ENCODE measurements at places on chromosomes 7 and 10.

DNA sequence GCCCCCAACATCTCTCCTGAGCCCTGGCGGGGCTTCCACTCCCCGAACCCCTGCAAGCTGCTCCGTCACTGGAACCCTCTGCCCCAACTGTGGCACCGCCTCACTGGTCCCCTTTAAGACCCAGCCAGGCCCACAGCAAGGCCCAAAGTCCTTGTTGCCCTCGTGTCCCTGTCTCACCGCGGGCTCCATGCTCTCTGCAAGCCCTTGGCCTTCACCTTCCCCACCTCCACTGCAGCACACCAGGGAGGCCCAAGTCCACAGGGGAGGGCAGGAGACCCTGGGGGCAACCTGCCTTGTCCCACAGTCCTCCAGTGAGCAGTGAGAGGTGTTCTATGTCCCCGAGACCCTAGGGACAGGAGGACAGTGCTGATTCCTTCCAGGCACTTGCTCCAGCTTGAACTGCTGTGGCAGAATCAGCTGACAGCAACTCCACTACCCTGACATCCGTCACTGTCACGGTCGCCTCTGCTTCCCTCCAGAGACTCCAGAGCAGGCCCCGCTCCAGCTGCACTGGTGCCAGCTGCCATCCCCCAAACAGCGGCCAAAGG, 105.3 kb downstream of the CYTH3 start:
- DNase-seq: no peak

DNA sequence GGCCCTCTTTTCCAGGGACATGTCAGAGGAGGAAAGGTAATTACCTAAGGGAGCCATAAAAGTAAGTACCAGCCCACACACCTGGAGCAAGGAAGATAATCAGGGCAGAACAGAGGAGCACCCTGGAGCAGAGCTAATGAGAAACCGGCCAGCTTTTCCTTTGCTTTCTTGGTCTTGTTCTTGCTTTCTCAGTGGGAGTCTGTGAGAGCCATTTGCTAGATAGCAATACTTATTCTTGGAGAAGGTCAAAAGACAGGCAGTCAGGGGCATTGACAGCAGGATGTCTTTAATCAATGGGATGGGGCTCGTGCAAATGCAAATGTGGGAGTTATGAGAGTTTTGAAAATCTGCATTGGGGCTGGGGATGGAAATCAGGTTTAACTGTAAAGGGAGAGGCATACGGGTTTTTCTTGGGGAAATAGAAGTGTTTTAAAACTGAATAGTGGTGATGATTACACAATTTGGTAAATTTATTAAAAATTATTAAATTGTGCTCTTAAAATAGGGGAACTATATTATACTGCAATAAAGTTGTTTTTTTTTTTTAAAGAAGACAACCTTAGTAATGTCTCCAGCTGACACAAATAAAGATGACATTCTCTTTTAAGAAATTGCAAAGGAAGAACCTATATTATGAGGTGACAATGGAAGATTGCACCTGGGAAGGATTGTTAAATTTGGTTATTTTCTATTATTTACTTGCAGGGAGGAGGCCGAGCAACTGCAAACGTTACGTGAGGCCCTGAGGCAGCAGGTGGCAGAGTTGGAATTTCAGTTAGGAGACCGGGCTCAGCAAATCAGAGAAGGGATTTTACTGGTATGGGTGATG, 35.6 kb upstream of the PPP1R17 start:
- no peak for DNase-seq

DNA sequence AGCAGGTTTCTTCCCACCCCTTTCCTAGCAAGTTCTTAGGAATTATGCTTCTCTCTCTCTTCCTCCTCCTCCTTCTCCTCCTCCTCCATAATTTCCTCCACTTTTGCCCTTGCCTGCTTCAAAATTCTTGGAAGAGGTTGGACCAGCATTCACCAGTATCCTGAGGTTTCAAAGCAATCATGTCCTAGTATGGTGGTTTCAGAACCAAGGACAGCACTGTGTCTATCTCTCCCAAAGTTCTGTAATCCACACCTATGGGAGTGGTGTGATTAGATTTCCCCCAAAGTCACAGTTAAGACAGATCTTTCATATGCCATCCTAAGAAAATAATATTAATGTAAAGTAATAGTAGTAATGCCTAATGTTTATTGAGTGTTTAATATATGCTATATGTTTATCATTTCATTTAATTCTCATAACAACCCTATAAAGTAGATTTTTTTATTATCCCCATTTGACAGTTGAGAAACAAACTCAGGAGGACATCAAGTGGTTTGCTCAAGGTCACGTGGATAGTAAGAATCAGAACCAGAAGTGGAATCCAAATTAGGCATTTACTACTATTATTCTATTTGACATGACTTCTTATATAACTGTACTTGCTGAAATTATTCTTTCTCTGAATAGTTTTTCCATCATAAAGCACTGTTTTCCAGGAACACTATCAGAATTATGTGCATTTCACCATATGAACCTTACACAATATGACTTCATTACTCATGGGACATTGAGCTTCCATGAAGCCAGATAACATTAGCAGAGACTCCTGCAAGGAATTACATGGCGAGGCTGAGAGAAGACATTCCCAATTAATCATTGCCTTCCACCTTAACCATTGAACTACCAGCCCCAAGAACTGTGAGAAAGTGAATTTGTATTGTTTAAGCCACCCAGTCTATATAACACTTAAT, 91.4 kb downstream of the IPMK start:
- DNase-seq: no peak

- DNase-seq: no peak
These were observed 4.8 kb downstream of the INA start for GRCh38 chr10:103281753-103282152.

- no peak for DNase-seq
These were observed 218.3 kb downstream of the PTPRN2 start for GRCh38 chr7:158369290-158369689.

- DNase-seq: no peak
These were observed 72.8 kb downstream of the PODXL start for GRCh38 chr7:131483586-131483985.

DNA sequence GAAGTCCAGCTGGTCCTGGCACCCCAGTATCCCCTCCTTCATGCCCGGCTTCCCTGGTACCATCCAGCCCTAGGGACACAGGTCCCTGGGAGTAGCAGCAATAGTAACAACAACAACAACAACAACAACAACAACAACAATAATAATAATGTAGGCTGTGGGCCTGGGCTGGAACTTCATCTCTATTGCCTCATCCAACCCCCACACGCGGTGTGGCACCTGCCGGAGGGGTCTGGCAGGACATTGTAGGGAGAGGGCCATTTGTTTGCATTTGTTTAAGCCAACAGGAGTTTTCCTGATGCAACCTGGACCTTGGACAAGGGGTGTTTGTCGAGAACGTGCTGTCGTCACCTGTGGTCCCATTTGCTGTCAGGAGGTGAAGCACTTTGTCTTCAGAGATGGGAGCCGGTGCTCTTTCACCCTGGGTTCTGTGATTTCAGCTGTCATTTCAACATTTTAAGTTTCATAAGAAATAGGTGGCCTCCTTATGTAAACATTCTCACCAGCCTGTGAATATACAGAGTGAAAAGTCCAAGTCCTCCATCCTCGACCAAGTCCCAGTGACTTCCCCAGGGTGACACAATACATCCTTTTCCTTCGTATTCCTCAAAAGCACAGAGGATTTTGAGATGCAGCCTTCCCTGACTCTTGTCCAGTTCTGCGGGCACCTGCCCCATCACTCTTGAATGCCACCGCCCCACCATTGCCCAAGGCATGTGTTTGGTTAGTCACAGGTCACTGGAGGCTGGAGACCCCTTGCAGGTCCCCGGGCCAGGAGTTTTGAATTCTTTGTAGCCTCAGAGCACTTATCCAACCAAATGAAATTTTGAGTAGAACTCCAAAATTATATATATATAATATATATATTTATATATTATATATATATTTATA, 9.2 kb downstream of the LHPP start:
- DNase-seq: no peak

DNA sequence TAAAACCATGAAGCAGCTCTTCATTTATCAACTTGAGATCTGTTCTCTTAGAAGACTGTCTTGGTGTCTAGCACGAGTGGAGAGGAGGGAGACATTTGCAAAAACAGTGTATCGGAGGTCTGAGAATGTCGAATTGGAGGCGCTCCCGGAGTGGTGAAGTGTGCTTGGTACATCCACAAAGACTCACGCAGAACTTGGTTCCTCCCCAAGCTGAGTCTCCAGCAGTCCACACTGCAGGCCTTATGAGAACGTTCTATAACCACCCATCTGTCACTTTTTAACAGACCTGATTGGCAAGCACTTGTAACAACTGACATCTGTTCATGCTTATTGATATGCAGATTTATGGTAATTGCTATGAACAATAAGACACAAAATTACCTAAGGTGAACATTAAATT, 261.6 kb downstream of the CELF2 start:
- no peak for DNase-seq

DNA sequence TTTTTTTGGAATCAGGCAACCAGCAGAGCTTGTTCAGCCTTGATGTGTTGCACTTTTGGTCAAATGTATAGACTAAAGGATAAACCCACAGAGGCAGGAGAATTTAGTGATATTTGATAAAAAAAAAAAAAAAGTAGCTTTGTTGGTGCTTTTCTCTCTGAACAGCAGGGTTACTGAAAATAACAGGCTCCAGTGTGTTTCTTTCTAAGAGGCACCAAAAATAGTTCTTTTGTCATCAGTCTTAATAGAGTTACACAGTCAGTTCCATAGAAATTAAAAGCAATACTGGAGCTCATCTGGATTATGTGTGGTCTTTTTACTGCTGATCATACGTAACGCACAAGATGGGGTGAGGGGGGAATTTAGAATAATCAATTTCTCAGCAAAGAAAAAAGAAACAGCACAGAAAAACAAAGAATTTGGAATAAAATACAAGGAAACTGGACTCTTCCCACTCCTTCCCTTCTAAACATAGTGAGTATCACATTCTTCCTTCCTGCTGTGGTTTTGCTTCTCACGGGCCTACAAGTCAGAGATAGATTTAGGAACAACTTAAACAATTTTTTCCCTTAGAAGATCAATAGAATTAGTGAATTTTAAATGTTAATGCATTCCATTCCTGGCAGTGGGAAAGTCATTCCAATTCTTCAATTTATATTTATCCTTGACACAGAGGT, 178.8 kb upstream of the AKR1E2 start:
- DNase-seq: no peak

DNA sequence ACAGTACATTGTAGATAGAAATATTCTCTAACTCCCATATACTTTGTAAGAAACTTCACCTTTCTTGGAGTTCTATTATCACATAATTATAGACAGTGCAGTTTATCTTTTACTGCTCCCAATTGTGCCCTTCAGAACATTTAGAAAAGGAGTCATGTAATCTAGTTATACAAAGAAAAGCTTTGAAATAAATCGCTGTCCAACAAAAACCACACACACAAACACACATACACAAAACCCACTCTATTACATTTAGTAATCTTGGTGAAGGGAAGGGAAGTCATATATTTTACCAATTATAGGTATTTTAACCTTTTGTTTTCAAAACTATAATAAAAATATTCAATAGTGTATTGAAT, 26.9 kb downstream of the ARL4A start:
- no peak for DNase-seq

- no peak for DNase-seq
These were observed 1246.6 kb upstream of the LRRN3 start for GRCh38 chr7:109844362-109844761.

DNA sequence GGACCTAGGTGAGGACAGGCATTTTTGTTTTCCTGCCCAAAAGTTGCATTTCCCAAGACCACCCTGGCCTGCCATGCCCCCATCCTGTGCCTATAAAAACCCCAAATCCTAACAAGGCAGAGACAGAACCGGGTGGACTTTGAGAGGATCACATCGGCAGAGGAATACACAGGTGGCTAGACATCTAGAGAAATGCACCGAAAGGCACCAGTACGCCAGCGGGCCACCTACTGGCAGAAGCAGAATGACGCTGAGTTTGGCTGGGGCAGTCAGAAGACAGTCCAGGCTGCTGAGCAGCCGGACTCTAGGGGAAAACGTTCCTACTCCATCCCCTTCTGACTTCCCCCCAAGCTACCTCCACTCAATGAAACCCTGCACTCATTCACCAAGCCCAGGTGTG, 2.8 kb downstream of the AKR1C4 start:
- DNase-seq: no peak

- no peak for DNase-seq
These were observed 4.7 kb upstream of the NRF1 start for GRCh38 chr7:129606803-129607202.

GRCh38 chr7:40310258-40310657, 175.5 kb downstream of the SUGCT start:
- DNase-seq: no peak

DNA sequence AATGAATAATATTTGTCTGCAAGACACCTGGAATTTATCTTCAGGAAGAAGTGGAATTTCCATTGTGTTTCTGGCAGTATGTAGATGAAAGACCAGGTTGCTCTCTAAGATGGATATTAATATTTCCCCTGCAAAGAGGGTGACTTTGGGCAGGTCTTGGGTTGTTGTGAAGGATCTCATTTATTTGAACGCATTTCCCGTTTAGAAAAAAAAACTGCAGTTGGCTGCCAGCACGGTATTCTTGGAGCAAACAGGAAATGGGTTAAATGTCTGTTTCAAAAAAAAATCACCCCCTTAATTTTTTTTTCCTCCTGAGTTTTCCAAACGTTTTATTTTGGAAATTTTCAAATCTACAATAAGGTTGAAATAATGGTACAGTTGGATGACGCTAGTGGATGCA, 11.5 kb downstream of the EIF4H start:
- DNase-seq: no peak

DNA sequence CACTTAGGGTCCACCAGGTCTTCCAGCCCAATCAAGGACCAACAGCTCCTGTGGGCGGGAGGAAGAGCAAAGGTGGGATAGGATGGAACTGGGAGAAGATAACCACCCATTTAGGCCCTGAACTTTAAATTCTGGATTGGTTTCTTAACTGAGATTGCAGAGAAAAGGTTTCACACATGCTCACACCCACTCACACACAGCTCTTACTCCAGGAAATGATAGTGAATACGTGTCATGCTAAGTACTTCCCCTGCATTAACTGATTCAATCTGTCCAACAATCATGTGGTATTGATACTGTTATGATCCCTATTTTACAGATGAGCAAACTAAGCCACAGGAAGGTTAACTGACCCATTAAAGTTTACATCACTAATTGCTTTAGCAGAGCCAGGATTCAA, 4.6 kb upstream of the CYP3A4 start:
- DNase-seq: no peak

DNA sequence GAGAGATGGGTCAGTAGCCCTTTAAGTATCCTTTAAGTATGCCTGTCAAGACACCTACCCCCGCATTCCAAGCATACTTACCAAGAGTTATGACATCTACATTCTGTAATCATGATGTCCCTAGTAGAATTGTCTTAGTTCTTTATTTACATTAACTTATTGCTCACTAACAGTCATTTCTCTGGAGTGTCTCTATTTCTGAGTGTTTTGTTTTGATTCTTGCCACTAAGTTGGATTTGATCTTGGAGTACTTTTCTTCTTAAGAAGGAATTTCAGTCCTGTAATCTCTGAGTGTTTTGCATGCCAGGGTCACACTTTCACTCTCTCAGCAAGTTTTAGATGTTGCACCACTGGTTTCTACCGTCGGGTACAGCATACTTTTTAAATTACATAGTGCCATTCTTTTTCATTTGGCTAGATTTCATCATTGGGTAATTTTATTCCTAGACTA, 1053.9 kb downstream of the KCNMA1 start:
- DNase-seq: no peak

GRCh38 chr10:52632591-52632990, 140.0 kb downstream of the MBL2 start:
- no peak for DNase-seq
